Panc1 (cell line): ENCODE measurements at places on chromosomes 3 and 15. TPM values are rescaled to one million over a fixed set of nuclear protein-coding genes. Genes with fewer than 3 reads are reported as not detected.

Gene CASR
- total RNA-seq, result not detected

Gene CPN2
- total RNA-seq, result 0.08 TPM

Gene ZNF662
- not detected for total RNA-seq

Gene WNT5A
- total RNA-seq, result 0.54 TPM

Gene PXK
- total RNA-seq, result 14.2 TPM

DNA sequence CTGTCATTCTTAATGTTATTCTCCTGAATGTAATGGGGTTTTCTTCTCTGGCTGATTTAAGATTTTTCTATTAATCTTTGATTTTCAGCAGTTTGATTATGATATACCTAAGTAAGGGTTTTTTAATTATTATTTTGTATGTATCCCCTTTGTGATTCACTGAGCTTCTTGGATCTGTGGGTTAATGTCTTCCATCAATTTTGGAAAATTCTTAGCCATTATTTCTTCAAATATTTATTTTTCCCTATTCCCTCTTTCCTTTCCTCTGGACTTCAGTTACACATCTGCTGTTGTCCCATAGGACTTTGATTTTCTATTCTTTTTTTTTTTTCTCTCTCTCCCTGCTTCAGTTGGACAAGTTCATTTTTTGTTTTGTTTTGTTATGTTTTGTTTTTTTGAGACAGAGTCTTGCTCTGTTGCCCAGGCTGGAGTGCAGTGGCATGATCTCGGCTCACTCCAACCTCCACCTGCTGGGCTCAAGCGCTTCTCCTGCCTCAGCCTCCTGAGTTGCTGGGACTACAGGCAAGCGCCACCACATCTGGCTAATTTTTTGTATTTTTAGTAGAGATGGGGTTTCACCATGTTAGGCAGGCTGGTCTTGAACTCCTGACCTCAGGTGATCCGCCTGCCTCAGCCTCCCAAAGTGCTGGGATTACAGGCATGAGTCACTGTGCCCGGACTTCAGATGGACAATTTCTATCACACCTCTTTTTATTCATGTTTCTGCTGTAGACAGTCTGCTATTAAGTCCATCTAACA lies 40.6 kb downstream of the XYLB start:
- no peak for DNase-seq

GRCh38 chr3:141795741-141796080 lies 32.5 kb downstream of the GRK7 start:
- no peak for DNase-seq

GRCh38 chr3:53820084-53820483 lies 26.1 kb downstream of the CHDH start:
- DNase-seq, result no peak
